Mucosa of gallbladder (tissue), 1 donor: ENCODE measurements at places on chromosomes 5 and 9. TPM values are rescaled to one million over a fixed set of nuclear protein-coding genes. Genes with fewer than 3 reads are reported as not detected.

DNA sequence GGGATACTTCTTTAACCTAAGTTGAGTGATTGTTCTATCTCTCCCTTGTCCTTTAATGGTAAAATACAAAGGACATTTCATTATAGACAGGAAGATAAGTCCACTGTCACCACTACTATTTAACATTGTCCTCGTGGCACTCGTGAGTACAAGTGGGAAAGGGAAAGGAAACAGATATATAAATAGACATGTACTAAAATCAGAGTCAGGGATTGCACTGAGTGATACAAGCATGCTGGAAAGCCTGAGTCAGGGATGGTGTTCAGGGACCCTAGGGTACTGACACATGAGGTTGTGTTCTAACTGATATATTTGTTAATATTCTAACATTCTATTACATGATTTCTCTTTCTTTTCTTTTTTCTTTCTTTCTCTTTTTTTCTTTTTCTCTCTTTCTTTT lies 74.8 kb upstream of the FAM170A start:
- DNase-seq, result no peak

DNA sequence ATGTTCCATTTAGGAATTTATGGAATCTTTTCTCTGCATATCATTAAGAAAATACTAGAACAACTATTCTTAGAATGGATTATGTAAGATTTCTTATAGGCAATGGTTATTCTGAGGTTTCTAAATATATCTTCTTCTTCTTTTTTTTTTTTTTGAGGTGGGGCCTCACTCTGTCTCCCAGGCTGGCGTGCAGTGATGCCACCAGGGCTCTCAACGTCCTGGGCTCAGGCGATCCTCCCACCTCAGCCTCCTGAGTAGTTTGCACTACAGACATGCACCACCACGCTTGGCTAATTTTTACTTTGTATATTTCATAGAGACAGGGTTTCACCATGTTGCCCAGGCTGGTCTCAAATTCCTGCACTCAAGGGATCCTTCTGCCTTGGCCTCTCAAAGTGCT lies 137.2 kb downstream of the SREK1 start:
- DNase-seq, result no peak

DNA sequence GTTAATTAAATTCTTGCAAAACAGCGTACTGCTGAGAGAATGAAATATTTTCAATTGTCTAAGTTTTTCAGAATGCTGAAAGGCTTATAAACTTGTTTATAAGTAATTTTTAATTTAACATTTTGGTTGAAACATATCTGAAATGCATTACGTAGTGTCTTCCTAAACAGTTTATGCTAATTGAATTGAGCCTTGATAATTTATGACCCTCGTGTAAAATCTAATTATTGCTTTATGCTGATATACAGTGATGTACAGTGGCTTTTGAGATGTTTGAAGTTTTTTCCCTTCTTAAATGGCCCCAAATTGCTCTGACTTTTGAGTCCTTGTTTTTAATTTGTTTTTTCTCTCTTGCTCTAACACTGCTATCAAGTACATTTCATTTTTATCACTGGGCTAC lies 262.7 kb downstream of the FBXL7 start:
- no peak for DNase-seq

DNA sequence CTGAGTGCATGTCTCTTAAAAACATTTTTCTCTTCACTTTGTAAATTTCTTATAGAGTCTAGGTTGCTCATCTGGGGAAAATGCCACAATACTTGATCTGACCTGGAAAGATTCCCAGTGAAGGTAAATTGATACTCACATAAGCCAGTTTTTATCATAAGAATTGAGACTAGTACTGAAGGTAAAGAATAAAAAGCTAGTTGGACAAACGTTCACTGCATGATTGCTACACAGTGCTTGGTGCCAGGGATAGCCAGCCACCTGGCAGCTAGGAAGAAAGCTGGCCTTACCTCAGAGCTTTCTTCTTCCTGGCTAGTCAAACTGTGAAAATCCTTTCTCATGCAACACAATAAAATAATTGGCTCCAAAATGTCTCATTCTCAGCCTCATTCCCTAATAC lies 77.1 kb downstream of the MUSK start:
- no peak for DNase-seq

GRCh38 chr5:95879661-95880060 lies 57.1 kb upstream of the GLRX start:
- DNase-seq, result no peak

DNA sequence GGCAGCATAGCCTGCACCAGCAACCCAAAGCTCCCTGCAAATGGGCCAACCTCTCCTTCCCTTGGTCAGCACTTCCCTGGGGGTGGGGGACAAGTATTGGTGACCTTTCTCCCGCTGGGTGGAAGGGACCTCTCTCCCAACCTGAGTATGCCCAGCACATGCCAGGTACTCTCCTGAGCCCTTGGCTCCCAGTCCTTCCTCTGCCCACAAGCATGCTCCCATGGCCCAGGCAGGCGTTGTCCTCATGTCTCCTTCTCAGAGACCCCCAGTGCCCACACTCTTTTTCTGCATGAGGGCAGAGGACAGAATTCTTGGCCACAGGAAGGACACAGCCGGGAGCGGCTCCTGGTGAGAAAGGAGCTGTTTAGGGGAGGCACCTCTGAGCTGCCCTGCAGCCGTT lies 60.3 kb downstream of the PHF2 start:
- DNase-seq, result no peak

DNA sequence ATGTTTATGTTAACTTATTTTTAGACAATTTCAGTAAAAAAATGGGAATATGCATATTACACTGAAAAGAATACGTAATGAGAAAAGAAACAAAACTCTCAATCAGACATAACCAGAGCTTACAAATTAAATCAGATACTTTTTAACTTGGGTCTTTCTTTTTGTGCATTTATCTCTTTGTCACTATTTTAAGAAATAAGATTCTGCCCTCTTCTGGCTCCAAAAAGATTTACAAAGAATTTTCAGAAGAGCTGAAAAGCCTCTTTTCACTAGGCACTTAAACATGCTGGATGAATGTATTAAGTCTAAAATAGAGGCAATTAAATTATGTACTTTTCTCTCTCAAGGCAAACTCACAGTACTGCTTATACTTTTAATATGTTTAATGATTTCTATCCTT lies 55.5 kb downstream of the CEP120 start:
- DNase-seq, result no peak

- DNase-seq, result no peak
These were observed at the start of gene EGFLAM for GRCh38 chr5:38258319-38259061. TSS of gene EGFLAM (plus strand) at chr5:38258559. CDS start at chr5:38258755, 196 bp downstream.

DNA sequence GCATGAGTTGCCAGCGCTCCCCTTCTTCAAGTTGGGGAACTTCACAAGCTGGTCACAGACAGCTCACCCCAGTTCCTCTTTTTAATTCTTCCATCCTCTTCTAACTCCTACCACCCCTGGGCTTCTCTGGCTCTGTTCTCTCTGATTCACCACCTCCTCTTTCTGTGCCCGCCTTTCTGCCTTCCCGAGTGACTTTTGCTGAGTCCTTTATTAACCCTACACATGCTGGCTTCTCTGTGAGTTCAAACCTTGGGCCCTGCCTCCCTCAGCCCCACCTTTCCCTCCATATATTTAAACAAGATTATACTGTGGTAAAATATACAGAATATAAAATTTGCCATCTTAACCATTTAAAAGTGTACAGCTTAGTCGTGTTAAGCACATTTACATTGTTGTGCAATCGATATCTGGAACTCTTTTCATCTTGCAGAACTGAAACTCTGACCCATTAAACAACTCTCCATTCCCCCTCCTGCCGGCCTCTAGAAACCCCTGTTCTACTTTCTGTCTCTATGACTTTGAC lies 32.0 kb downstream of the SLC46A2 start:
- DNase-seq, result no peak

DNA sequence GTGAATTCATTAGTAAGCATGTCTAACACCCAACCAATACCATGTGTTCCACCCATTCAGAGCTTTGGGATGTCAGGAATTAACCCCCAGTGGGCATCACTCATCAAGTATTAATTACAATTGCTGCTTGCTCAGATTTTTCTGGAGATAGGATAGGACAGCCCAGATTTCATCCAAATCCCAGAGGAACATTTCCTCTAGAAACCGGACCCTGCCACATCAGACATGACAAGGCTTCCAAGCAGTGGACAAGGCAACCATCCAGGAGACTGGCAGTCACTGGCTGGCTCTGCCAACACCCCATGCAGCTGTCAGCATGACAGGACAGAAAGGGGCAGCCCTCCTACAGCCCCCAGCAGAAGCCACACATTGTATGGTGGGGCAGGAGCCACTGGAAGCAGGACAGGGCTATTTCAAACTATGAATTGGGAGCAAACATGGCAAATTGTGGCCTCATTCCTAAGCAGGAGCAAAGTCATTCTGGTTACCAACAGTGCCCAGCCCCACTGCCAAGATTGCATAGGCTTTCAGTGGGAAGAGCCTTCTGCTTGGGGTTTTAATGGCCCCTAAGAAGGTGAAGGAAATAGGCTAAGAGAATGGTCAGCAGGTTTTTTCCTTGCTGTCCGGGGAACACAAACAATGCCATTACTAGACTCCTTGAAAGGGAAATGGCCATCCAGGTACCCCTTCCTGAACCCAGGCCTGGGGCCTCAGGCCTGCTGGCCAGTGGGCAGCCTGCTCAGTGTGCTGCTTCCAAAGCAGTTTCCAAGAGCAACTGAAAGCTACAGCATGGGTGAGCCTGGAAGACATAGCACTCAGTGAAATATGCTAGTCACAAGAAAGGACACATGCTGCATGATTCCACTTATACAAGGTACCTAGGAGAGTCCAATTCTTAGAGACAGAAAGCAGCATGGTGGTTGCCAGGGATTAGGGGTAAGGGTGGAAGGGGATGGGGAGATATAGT lies 294.7 kb upstream of the SLC30A5 start:
- DNase-seq, result no peak

- no peak for DNase-seq
These were observed 21.9 kb downstream of the ARRDC3 start for GRCh38 chr5:91361055-91361701.

GRCh38 chr5:84362061-84362720 lies 22.5 kb downstream of the EDIL3 start:
- DNase-seq, result no peak

GRCh38 chr9:75532233-75533050 lies 358.0 kb upstream of the PCSK5 start:
- no peak for DNase-seq

GRCh38 chr9:138013836-138014562 lies 136.4 kb downstream of the CACNA1B start:
- no peak for DNase-seq

DNA sequence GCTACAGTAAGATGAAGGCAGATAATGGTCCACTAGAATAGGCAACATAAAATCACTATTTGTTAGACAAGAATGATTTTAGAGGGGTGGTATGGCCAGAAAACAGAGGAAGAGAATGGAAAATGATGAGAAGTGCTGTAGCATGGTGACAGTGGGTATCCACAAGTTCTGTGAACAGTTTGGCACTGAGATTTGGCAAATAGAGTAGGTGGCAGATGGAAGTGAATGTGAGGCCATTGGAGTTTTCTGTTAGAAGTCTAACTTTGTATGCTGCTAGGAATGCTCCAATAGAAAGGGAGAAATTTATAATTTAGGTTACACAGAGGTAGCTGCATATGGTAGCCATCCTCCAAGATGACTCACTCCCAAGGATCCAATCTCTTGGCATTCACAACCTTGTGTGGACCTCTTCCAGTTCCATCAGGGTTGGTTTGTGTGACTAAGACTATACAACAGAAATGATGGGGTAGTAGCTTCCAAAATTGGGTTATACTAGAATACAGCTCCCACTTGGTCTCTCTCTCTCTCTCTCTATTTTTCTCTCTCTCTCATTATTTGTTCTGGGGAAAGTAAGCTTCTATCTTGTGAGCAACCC lies 646.9 kb upstream of the ZNF608 start:
- DNase-seq, result no peak

DNA sequence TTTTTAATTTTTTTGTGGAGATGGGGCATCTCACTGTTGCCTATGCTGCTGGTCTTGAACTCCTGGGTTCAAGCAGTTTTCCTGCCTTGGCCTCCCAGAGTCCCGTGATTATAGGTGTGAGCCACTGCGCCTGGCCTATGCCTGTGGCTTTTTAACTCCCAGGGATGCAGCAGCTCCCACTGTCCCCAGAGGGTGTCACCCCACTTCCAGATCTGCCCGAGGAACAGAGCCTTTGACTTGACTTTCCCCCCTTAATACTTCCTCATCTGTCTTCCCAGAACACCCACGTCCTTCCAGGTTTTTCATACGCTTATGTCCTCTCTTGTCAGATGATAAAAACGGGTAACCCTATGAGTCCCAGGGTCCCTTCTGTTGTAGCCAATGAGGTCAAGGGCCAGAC lies 7.6 kb upstream of the PRRC2B start:
- no peak for DNase-seq

DNA sequence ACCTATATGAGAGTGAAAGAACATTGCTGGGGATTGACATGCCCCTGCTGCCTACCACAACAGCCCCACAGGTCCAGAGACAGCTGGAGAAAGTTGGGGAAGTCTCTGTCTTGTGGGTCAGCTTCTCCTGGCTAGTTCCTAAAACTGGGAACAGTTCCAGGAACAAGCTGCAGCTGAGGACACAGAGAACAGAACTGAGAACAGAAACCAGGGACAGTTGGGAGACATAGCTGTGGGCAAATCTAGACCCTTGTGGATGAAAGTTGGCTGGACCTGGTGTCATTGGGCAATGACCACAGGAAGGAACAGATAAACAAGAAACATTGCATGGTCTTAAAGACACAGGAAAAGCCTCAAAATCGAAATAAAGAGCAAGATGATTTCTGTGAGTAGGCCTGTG lies 58.3 kb upstream of the MOCS2 start:
- peak; percentile 57 for DNase-seq

DNA sequence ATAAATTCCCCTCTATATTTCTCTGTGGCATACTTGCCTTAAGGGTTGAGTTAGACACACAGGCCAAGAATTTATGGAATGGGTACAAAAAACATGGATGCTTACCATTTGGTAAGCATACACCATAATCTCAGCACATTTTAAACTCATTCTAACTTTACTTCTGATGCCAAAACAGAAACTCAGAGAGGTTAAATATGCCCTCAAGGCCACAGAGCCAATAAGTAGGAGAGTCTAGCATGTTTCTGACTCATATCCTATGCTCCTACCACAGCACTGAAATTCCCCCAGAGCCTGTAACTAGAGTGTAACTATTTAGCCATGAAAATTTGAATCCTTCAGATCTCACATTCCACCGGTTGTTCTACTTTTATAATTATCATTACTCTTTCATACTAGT lies 559.7 kb downstream of the ACTL7B start:
- DNase-seq, result no peak

PCDHB11 gene
- 8.5 TPM for total RNA-seq

ZCCHC9 gene
- total RNA-seq, result 26.8 TPM

RNF14 gene
- total RNA-seq, result 62.7 TPM

PHYHD1 gene
- 14.6 TPM for total RNA-seq

BRD9 gene
- total RNA-seq, result 40.8 TPM
